HFFc6 (cell line): ENCODE measurements at places on chromosomes 12 and 14. TPM values are rescaled to one million over a fixed set of nuclear protein-coding genes. Genes with fewer than 3 reads are reported as not detected.

- DNase-seq: peak; percentile 55
Observed at GRCh38 chr12:50637870-50638481, 125.9 kb upstream of the ATF1 start.

DNA sequence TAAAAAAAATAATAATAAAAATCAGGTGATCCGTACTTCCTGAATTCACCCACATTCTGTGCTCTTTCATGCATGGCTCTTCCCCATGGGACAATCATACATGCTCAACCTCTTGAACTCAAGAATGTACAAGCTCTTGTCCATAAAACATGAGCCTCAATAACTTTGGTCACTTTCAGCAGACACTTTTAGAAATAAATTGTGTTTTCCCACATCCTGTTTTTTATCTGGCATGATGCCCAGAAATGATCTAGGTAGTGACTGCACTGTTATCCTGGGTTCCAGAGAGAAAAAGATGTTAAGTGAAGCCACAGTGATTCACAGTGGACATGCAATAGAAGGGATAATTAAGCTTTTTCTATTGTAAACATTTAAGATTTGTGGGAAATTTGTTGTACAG lies 537.6 kb upstream of the TMEM132C start:
- DNase-seq: peak; percentile 3

DNA sequence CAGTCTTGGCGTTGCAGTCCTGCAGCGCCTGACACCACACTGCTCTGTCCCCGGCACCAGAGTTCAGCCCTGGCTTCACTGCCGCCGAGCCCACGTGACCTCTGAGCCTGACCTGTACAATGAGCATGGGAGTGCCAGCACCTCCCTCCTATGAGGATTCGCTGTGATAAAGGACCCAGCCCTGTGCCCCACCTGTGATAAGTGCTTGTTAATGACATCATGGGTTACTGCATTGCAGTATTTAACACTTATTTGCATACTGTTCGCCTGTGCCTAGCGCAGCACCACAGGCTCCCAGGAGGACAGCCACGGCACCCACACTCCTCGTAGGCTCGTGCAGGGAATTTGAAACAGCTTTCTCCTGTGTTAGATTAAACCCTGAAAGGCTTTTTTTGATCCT lies 118.2 kb upstream of the GSC start:
- DNase-seq: no peak

DNA sequence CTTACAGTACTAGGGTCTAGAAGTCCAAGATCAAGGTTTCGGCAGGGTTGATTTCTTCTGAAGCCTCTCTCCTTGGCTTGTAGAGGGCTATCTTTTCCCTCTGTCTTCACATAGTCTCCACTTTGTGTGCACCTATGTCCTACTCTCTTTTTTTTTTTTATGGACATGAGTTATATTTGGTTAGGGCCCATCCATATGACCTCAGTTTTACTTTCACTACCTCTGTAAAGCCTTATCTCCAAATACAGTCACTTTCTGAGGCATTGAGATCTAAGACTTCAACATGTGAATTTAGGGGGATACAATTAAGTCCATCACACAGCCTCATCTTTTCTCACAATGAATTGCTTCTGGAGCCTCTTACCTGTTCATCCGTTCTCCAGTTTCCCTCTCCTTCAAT lies 5.9 kb upstream of the SPTB start:
- no peak for DNase-seq

Gene CAPZA3
- not detected in 3 replicates for total RNA-seq

Gene NGB
- not detected in 2 replicates for total RNA-seq

Gene IL31
- not detected in 3 replicates for total RNA-seq
